ENCODE measurements at places on chromosomes 4 and X.

GRCh38 chrX:72712094-72712755 lies 1.9 kb downstream of the PHKA1 start:
- no peak for DNase-seq

DNA sequence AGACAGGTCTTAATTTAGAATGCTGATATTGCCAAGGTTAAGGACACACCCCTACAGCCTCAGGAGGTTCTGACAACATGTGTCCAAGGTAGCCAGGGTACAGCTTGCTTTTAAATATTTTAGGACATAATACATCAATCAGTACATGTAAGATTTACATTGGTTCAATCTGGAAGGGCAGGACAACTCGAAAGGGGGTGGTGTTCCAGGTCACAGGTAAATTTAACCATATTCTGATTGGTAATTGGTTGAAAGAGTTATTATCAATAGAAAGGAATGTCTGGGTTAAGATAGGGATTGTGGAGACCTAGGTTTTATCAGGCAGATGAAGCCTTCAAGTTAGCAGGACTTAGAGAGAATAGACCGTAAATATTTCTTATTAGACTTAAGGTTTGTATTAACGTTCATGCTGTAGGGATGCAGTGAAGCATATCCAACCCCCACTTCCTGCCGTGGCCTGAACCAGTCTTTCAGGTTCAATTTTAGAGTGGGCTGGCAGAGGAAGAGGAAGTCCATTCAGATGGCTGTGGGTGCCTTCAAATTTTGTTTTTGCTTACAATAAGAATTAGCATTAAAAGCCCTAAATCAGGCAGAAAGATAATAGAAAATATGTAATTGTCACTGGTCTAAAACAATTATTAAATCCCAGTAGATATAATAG lies 136.5 kb upstream of the GALNTL6 start:
- DNase-seq, result no peak

DNA sequence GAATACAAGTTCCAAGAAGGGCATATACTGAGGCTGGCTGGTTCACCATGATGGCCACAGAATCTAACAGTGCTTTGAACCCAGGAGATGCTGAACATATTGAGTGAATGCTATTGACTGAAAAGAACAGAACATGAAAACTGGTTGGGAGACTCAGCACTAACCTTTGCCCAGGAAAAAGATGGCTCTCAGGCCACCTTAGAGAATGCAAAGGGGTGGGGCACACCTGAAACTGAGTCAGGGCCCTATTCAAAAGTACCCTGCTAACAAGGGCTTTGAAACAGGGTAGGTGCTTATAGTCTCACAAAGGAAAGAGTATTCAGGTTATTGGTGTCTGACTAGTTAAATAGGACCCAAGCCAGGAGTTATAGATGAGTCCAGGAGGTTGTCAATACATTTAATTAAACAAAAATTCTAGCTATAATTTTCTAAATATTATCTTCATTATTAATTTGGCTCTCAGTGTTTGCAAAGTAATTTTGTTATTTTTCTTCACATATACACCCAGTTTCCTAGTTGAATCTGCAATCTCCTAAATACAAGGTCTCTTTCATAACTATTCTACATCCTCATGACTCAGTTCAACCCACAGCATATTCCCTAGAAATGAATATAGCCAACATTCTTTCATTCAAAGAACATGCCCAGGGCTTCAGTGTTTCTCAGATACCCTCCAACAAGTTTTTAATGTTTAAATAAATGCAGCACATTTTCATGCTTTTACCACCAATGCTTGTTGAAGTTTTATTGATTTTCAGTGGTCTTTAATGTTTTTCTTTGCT lies 144.2 kb upstream of the RAPGEF2 start:
- no peak for DNase-seq

GRCh38 chrX:6758234-6758633 lies 223.3 kb upstream of the VCX3A start:
- DNase-seq, result no peak

DNA sequence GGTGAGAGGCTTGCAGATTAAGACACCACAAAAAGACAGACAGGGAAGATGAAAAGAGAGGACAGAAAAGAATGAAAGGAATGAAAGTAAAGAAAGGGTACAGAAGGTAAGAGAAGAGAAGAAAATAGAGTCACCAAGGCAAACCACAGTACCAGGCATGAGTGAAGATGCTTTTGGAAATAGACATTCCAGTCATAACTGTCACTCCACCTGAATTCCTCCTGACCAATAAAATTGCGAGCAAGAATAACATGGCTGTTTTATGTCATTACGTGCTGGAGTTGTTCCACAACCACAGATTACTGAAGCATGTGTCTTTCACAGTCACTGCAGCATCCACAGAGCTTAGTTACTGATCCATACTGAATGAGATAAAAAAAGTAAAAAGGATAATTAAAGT lies 864.9 kb upstream of the SLIT2 start:
- DNase-seq, result no peak

DNA sequence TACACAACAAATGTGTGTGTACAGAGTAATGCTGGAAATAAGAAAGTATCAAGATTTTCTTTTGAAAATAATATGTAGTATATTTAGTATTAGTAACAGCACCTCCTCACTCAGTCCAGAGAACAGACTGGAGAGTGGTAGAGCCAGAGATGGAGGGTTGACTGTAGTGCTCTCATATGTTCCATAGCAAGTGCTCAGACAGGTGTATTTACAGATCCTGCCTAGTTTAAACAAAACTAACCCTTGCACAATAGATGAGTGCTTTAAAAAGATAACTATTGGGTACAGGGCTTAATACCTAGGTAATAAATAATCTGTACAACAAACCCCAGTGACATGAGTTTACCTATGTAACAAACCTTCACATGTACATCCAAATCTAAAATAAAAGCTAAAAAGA lies 381.0 kb upstream of the EMCN start:
- DNase-seq, result no peak

GRCh38 chr4:110415478-110415877 lies 60.5 kb upstream of the ENPEP start:
- DNase-seq, result no peak

DNA sequence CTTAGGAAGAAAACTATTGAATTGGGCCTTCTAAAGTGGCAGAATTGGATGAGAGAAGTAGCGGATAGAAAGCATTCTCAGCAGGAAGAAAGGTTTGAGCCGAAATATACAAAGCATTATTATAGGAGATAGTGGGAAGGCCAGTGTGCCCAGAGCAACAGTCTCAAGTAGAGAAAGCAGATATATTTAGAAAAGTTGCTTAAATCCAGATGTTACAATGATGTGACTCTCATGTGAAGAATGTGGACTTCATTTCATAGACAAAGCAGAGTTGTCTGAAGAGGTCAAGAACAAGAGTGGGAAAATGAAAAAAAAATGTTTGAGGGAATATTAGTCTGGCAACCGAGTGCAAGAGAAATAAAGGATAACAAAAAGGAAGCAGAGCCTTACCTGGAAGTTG lies 66.9 kb downstream of the SYNPO2 start:
- no peak for DNase-seq

GRCh38 chrX:39176105-39176504 lies 374.8 kb downstream of the MID1IP1 start:
- DNase-seq, result no peak

DNA sequence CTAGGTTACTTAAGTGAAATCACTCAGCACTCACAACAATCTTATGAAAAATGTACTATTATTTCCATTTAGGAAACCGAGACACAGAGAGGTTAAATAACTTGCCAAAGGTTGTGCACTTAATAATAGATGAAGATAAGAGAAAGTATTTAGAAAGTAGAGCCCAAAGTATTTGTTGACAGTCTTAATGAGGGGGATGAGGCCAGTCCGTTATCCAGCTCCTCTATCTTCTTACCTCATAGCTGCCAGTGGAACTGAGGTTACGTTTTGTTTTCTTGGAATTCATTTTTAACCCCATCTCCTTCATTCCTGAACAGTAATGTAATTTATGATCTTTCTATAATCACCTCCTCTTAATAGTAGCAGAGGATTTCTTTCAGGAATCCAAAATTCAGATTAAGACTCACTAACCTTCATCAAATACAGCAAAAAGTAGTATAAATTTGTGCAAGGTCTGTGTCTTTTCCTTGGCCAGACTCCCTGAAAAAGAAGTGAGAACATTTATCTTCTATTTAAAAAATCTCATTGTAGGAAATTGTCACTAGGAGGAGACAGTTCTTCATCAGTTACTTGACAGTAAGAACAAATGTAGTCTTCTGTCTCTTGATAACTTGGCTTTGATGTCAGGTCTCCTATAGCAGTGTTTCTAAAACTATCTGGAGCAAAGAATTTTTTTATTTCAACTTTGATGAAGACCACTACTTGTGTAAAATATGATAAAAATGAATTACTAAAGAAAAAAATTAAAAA lies 35.5 kb downstream of the F8 start:
- DNase-seq, result no peak

DNA sequence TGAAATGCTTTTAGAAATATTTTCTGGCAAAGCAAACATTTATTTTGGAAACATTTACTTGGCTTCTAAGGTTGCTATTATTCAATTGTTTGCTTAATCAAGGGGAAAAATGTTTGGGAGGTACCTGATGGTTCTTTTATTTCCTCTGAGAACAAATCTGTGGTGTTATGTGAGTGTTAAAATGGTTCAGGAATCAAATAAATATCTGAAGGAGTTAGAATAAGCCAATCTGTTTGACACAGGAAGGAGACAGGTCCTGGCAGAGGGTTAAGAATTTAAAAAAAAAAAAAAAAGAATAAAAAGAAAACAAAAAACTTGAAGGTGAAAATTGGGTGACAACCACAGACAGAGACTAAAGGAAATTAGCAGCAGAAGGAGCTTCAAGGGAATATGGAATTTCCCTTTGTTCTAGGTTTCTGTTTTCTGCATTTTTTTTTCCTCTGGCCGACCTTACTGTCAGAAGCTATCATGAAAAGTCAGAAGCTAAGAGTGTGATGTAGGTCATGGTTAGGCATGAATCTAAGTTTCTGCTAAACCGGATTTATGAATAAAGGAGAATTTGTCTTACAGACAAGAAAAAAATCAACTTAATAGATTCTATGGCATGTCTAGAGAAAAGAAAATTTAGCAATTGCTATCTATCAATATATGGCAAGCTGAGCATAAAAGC lies 78.6 kb upstream of the PNPLA4 start:
- no peak for DNase-seq

DNA sequence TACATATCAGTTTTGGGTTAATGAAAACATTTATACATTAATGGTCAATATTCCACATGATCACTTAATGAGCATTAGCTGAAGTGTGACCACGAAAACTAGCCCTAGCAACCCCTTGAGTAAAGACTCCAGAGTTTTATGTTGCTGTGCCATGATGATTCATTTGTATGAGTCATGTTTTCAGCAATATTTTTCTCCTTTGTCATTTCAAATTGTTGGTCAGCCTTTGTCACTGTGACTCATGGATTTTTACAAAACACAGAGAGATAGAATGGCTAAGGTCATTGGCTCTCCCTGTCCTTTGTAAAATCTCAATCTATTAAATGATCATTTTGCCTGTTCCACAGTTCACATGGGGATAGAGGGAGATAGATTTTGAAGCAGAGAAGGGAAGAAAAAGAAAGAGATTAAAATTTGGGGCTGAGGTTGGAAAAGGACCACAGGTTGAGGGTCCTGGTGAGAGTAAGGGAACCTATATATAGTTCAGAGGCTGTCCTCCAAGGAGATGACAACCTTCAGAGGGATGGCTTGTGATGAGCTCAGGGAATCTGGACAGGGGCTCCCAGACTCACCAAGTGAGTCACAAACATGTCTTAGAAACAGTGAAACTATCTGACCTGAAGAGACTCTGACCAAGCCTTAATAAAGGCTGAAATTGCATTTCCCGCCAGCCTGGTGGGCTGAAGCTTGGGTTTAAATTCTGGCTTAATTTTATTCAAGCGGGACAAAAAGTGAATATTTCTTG lies 25.6 kb downstream of the NR0B1 start:
- no peak for DNase-seq
